Thyroid gland (tissue), 4 donors: ENCODE measurements at places on chromosomes 6 and 20.

DNA sequence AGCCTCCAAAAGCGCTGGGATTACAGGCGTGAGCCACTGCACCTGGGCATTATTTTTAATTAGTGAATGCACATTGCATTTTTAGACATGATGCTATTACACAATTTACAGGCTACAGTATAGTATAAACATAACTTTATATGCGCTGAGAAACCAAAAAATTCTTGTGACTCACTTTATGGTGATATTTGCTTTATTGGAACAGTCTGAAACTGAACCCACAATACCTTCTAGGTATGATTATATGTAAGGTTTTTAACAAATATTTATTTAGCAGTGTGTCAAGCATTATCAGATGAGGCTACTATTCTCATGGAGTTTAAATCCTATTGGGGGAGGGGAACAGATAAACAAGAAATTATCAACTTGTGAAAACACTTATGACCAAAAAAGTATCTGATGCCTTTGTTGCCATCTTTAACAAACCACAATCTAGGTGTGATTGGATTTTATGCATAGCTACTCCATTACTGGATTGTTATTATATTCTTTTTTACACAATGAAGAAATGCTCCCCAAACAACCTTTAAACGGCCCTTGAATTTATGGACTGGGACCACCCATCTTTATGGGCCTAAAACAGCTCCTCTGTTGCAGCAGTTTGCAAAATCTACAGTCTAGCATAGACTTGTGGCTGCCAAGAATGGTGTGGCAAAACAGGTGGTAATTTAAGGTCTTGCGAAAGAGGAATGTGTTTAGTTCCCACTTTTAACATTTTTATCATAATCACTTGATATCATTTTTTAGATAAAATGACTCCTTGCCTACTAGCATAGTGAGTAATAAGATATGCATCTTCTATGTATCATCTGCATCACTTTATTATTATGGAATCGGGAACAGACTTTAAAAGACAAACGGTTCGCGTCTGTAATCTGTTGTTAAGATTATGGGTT is 159.2 kb upstream of the C6orf118 start:
- DNase-seq, result no peak

- peak; percentile 85 for DNase-seq
Observed at GRCh38 chr6:157021344-157021992, 244.3 kb downstream of the ARID1B start.

- no peak for DNase-seq
Observed at GRCh38 chr6:120511712-120512111, 822.6 kb downstream of the TBC1D32 start.

DNA sequence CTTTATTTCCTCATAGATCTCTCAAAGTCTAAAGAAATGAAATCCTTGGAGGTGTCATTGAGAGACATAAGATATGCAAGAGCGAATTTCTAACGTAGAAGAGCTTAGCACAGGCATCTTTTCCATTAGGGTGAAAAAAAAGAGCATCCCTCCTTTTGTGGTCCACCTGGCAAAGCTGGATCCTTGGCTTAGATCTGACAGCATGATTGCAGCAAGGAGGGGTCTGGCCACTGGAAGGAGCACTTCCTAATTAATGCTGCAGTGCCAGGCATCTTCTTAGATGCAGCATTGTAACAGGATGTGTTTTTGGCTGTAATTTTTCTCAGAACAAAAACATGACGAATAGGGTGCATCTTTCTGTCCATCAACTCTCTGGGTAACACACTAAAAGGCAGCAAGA is 60.1 kb upstream of the TFAP2D start:
- no peak for DNase-seq

DNA sequence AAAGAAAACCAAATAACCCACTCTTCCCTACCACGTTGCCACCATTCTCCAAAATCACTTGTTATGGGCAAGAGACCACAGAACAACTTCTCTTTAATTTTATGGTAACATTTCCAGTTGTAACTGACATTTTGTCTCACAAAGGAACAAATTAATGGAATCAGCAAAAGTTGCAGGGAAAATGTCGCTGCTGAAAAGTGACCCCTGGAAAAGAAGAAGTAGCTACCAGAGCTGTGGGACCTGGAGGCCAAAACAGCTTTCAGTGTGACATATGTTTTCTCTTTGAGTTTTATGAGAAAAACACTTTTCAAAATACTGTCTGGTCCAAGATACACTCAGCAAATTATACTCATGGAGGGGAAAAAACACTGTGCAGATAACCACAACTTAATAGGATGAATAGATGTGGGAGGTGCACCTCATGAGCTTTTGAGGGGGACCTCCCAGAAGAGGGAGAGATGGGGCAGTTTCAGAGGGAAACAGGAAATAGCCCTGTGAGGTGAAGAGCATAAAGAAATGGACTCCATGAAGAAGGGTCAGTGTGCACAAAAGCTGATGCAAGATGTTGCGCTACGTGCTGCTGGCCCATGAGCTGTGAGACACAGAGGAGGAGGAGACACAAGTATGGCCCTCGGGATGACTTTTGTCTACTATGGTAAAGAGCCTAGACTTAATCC is 87.3 kb downstream of the DTNBP1 start:
- no peak for DNase-seq

DNA sequence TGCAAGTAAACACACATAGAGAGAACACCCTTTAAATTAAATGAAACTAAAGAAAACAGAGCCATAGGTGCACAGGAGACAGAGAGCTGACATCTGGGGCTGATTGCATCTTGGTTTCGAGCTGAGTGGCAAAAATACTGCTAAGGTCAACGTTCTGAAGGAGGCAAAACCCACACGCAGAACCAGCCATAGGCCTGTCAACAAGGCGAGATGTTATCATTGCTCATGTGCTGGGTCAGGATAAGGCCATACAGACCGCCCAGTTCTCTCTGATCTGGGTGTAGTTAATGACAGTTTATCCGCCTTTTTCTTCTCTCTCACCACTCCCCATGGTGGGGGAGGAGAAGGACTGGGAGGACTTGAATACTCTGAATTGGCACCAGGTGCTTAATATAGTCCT is 4.5 kb upstream of the FAM110A start:
- DNase-seq, result no peak

GRCh38 chr20:61991476-61991875 is 74.2 kb downstream of the TAF4 start:
- no peak for DNase-seq

- no peak for DNase-seq
Observed at GRCh38 chr6:12047304-12047703, 35.2 kb downstream of the HIVEP1 start.

DNA sequence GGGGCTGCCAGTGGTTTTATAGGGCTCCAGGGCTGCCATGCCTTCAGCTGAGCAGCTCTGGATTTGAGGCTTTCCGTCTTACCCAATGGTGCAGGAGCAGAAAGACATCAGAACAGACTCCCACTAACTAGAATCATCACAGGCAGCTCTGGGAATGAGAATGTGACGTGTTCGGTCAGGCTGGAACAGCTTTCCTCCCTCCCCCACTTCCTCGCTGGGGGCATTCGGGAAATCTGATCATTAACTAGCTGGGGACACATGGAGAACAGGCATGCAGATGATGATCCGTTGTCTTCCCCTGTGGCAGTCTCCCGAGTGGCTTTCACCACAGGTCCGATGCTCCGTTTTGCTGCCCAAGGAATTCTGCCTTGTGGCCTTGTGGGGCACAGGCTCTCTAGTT is 5.5 kb upstream of the MTG2 start:
- no peak for DNase-seq

DNA sequence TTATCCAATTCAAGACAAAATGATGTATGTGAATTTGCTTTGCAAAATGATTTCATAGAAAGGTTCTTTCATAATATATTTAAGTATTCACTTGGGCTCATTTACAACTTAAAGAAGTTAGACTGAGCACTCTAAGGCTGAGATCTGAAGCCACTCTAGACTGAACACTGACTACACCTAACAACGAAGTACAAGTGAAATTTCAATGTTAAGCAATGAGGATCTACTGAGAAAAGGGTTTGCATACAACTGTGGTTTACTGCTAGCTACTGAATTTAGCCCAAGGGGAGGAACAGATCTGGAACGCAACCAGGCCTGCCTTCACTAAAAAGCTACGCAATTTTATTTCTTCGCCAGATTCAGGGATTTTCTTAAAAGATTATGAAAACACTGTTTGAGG is 106.4 kb downstream of the MBOAT1 start:
- DNase-seq, result no peak

GRCh38 chr20:34249291-34249690 is 8.1 kb downstream of the ASIP start:
- no peak for DNase-seq

DNA sequence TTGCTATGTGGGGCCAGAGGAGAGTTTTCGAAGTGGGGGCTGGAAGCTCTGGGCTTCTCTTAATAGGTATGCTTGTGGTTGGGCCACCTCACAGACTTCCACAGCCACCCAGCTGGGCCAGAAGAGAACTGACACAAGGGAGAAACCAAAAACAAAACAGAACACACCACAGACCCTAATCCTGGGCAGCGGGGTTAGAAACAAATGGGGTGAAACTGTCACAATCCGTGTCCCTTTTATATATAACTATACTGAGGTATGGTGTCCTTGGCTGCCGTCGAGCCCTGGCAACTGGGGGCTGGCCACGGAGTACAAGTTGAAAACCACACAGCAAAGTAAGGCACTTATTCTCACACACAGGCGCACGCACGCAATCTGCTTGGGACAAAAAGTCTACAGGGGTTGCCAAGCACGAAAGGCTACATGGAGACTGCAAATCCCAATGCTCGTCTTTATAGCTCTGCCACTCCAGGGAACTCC is 78.3 kb downstream of the TRAM2 start:
- DNase-seq, result no peak

- no peak for DNase-seq
Observed at GRCh38 chr20:40462566-40462965, 226.5 kb downstream of the MAFB start.

DNA sequence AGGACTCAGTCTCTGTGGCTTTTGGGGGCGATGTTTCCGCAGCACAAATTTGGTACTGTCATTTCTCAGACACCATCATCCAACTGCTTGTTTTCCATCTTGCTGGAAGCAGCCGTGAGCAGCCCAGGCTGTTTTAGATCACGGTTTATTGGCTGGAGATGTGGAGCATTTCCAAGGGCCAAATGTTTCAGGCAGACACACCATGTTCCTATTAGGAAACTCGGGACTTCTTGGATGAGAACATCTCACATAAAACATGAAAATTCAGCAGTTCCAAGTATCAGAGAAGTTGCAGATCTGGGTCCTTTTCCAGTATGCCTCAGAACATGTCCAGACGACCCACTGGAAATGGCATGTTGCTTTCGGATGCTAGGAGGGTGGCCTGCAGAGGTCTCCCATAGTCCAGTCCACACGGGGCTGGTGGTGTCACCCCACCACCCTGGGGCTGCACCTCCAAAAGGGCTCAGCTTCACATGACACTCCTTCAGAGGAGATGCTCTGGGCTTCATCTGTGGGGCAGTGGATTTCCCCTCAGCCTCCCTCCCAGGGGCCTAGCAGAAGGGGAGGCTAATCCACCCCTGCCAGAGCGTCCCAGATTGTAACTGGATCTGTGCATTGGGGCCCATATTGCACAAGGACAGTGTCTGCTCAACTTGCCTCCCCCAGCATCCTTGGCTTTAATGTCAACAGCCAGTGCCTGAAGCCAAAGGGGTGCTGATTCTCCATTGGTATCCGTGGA is 176.3 kb downstream of the SCP2D1 start:
- no peak for DNase-seq

- no peak for DNase-seq
Observed at GRCh38 chr6:47407300-47408281, 70.0 kb upstream of the CD2AP start.

DNA sequence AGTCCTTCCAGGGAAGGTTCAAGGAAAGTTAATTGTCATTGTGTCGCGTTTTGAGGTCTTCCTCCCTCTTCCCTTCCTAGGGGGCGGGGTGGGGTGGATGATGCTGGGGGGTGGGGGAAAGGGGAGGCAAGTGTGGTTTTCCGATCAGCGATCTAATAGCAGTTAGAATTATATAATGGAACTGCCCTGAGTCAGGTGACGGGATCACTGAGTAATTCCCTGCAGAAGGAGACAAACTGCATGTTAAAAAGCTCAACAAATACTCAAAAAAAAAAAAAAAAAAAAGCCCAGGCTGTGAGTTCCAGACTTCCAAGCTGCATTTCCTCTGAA is 240.4 kb downstream of the PHACTR1 start:
- DNase-seq, result no peak

DNA sequence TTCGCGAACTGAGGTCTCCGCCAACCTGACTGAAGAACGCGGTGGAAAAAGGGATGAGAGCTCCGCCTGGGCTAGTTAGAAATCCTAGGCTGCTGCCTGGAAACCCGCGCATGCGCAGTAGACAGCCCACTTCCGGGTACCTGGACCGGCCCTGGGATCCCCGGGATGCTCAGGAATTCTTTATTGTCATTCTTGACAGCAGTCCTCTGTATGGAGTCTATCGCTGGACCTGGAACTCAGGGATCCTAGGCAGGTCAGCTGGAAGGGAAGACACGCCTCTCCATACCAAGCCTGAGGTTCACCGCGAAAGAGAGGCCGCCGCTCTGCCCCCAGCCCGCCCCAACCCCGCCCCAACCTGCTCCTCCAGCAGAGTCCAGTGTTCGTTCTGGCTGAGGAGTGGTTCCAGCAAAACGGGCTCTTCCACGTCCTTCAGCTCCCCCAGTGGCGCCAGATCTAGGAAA is 1379.2 kb upstream of the DEFB115 start:
- peak; percentile 3 for DNase-seq

DNA sequence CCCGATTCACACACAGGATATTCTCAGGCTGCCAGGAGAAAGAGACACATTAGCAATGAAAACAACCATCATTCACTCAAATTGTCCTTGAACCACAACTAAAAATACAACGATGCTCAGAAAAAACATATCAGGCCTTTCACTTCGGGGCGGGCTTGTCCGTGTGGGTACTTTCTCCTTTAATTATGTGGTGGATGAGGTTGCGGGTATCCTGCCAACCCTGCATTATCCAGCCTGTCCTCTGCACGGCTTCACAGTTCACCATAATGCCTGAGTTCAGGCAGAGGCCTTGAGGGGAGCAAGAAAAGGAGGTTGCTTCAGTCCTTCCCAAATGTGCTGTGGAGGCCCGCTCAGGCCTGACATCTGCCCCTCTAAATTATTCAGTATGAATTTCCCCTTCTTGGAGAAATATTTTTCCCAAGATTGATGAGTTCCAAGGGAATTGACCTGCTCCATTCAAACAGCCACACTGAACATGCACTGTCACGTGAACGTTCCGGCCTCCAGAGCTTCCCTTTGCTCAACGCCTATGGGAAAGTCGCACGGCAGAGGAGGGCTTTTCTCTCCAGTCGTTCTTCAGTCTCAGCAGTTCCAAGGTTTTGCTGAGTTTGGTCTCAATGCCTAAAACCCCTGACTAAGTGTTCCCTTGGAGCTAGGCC is 70.3 kb downstream of the MYLK4 start:
- no peak for DNase-seq
